ENCODE measurements at places on chromosomes 12 and 14. TPM values are rescaled to one million over a fixed set of nuclear protein-coding genes. Genes with fewer than 3 reads are reported as not detected.

DNA sequence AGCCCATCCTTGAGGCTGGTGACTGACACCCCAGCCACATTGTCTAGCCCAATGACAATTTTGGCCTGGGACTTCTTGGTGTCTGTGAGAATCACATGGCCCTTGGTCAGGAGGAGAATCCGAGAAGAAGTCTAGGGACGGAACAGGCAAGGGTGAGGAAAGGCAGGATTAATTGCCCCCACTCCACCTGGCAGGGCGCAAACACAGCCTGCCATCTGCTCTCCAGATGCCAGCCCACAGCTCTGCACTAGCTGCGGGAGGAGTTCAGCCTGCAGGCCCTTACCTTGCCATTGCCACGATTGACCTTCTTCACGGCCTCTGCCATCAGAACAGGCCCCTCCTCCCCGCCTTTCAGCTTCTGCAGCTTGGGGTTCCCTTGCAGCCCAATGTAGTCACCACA is 13.1 kb upstream of the TAC3 start:
- no peak for DNase-seq

BDKRB2 gene
- 182 TPM for polyA plus RNA-seq

IRAK4 gene
- polyA plus RNA-seq = 29.4 TPM

DNA sequence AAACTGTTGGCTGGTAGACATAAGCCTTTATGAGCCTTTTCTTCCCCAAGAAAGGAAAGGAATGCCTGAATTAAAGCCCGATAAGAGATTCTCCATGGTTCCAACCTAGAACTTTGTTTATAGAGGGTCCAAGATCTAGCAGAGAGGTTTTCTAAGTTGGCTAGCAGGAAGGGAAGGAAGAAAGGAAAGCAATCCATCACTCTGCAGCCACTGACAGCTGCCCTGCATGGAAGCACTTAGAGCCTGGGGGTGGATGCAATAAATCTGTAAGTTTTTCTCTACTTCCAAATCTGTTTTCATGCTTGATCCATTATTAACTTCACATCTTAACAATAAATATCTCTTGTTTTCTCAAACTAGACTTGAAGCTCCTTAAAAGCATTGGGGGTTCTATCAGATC is 224.4 kb downstream of the KSR2 start:
- DNase-seq = no peak

CCDC177 gene
- not detected for polyA plus RNA-seq

- DNase-seq = no peak
These were observed 5.0 kb upstream of the LGALS3 start for GRCh38 chr14:55123852-55124639.
